CD4-positive, alpha-beta memory T cell (primary cell): ENCODE measurements at places on chromosomes 12 and 14.

DNA sequence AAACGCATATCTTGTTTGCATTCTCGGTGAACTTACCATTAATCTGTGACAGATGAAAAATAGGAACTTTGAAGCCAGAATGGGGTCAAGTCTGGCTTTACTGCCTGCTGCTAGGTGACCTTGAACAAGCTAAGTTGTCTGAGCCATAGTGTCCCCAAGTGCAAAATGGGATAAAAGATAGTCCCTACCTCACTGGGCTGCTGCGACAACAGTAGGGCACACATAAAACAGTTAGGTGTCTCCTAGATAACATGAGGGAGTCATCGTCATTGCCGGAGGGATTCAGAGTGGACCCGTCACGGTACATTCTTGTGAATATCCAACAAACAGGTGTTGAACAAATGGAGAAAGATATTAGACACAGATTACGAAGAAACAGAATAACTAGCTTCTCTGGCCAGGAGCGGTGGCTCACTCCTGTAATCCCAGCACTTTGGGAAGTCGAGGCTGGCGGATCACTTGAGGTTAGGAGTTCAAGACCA, 71.2 kb downstream of the NINJ2 start:
- no peak for DNase-seq

- no peak for DNase-seq
These were observed 30.7 kb downstream of the DGLUCY start for GRCh38 chr14:91144425-91145145.

DNA sequence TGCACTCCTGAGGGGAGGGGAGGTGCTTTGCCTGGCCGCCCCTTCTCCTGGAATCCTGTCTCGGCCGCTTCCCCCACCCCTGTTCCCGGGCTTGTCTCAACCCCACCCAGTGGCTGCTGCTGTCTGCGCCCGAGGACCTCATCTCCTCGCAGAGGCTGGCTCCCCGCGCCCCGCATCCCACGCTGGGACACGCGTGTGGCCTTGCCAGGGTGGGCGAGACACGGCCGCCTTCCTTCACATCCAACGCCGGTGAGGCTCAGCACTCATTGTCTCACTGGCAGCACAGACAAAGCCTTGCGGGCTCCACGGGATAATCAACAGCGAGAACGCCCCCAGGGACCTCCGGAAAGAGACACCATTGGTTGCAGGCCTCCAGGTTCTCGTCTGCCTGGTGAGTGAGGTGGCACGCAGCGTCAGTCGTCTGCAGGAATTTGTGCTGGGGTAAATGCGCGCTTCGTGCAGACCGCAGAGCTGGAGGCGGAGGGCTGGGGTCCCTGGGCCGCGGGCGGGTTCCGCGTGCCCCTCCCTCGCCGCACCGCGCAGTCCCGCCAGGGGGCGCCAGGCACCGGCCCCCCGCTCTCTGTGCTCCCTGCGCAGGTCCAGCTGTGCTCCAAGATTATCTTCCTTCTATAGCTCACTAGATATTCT, 26.8 kb downstream of the CCDC177 start:
- DNase-seq, result no peak

DNA sequence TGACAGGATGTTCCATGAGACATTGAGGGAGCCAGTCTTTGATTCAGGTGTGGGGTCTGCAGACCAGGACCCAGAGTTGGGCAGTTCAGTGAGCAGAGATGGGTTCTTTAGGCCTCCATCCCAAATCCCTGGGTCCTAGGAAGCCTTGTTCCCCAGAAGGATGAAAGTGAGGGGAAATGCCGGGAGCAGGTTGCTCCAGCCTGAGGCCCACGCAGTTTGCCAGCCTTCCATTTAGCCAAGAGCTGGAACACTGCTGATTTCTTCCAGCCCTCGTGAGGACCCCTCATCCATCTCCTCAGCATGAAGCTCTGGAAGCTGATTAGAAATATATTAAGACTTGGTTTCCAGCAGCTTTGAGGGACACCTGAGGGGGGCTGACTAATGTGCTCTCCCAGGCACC, 12.1 kb downstream of the C14orf132 start:
- no peak for DNase-seq

GRCh38 chr12:122020795-122021192, 890 bp upstream of the BCL7A start:
- no peak for DNase-seq

DNA sequence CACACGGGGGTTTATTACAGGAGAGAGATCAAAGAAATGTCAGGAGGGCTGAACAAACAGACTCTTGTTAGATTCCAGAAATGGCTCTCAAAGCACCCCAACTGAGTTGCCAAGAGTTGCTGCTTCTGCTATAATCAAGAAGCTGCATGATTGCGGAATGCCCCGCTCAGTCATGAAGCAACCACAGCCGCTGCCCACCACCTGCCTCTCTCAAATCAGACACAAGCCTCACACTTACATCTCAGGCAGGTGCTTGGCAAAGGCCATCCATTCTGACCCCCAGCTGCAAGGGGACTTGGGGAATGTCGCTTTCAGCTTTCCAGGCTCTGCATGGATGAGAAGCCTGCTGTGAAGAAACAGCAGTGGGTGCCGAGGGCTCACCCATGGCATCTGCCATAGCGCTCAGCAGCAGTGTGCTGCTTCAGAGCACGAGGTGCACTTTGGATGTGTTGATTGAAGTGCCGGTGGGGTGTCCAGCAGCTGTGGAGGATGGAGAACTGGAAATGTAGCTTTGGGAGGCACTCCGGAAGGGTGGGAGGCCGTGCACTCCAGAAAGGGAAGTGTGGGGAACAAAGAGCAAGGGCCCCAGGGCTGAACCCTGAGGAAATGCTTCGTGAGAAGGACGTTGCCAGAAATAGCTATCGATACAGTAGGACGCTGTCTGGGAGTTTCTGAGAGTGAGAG, 37.7 kb downstream of the LRRC74A start:
- no peak for DNase-seq

DNA sequence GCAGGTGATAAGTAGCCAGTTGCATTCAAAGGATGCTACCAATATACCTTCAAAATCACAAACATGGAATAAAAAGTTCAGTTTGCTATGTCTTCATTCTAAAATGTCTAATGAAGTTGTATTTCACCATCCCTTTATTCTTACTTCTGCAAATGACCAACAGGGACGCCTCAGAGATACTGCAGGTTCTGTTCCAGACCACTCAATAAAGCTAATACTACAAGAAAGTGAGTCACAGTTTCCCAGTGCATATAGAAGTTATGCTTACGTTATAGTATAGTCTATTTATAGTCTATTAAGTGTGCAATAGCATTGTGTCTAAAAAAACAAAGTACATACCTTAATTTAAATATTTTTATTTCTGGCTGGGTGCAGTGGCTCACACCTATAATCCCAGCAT, 29.3 kb upstream of the EIF5 start:
- no peak for DNase-seq

DNA sequence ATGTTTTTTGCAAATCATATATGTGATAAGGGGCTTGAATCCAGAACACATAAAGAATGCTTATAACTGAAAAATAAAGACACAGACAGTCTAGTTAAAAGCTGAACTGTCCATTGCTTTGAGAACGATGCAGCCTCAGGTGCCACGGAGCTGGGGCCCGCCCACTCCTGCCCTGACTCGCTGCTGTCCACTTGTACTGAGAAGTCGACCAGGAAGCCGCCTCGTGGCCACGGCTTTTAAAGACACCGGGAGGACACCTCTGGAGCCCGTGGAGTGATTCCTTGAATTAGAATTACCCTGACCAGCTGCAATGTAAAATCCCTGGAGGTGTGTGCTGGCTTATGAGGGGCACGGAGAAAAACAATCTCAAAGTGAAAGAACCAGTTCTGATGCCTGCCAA, 23.9 kb upstream of the TEX22 start:
- DNase-seq, result no peak

- DNase-seq, result no peak
These were observed 55.3 kb downstream of the DACT1 start for GRCh38 chr14:58693048-58693447.

DNA sequence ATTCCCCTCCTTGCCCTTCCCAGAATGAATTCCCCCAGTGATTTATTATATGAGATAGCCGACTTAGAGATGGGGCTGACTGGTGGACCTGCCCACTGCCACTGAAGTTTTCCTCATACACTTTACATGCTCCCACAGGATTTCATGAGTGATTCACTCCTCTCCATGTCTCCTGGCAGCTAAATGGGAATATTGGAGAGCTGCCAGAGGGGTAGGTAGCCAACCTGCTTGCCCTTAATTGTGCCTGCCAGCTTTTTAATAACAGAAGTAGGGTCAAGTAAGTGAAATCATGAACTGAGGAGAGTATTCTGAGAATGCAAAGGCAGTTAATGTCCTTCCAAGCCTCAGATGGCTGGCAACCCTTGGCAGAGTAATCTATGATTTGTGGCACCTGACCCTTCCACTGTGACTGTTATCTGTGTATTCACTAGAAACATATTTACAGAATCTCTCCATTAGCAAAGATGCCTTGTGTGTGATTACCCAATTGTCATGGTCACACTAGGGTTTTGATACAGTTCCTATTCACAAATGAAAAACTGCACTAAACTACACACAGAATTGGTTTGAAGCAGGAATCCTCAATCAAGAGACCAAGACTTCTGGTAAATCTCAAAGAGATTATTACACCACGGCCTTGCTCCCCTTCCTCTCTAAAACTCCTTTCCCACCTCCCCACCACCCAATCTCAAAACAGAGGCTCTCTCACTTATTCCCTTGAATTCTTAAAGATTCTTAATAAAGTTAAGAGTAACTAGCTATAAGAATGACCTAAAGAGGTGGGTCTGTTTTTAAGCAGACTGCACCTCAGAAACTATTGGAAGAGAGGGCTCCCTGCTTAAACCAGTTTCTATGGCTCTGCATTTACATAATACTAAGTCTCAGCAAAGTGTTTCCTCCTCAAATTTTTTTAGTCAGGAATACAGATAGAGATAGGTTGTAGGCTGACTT, 17.2 kb downstream of the NKX2-1 start:
- no peak for DNase-seq

- DNase-seq, result no peak
These were observed 50.3 kb downstream of the AKAP6 start for GRCh38 chr14:32379447-32379846.

GRCh38 chr12:96360550-96360949, 39.7 kb downstream of the CDK17 start:
- DNase-seq, result no peak
